ENCODE measurements at places on chromosomes 1 and 21.
A peak's percentile ranks its signal among the peaks of the same experiment; 100 is the strongest.

- no peak for DNase-seq
Observed at GRCh38 chr1:76247261-76247852, 172.8 kb downstream of the ST6GALNAC3 start.

GRCh38 chr1:183218971-183219615 lies 33.0 kb downstream of the LAMC2 start:
- peak; percentile 47 for DNase-seq

GRCh38 chr21:36045993-36046392 lies 14.3 kb downstream of the SETD4 start:
- DNase-seq = no peak

DNA sequence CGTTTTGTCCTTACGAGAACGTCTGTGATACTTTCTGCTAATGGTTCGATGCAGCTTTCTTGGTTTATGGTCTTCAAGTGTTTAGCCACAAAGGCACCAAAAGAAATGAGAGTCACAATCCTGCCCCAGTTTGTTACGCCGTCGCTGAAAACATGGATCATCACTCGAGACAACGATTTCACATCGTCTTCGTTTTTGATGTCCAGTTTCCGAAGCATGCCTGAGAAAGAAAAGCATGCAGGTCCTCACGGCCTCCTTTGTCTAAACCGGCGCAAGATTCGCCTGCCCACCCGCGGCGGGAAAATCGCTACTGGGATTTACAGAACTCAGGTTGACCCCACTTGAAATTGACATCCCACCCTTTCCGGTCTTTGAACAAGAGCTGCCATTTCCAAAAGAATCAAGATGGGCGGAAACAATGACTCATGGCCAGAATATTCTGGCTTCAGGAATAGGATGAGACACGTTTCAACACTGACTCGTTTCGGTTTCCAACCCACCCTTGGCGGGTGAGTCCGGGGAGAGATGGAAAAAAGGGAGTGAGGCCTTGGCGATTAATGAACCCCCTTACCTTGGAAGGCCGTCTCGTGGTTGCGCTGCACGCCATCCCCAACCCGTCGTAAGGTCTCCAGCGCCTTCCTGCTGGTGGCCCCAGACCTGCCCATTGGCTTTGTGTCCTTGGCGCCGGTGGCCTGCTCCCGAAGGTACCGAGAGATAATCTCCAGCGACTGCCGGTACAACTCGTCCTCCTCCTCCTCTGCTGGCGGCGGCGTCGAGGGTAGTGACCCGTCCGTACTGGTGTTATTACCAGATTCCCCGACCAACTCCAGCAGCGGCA lies 919 bp downstream of the MCL1 start:
- no peak for DNase-seq

DNA sequence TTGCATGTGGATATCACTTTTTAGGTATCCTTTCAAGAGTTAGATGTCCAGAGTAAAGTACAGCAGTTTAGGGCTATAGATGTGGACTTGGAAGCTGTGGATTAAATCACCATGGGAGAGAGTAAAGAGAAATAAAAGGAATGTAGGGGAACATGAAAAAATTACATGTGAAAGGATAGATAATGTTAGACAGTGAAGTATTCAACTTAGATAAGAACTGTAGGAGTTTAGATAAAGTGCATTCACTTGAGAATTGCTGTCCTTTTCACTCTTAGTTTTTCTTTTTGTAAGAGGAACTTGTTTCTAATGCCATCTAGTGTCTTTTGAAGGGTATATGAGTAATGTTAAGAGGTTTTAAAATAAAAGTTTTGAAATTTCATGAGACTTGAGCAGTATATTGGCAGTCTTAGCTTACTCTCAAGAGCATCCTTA lies 40.1 kb downstream of the MAST2 start:
- DNase-seq = peak; percentile 58

Measured in common myeloid progenitor, CD34-positive (primary cell).